Progenitor cell of endocrine pancreas (in vitro differentiated cells): ENCODE measurements at places on chromosomes 13 and 19. TPM values are rescaled to one million over a fixed set of nuclear protein-coding genes. Genes with fewer than 3 reads are reported as not detected.

DNA sequence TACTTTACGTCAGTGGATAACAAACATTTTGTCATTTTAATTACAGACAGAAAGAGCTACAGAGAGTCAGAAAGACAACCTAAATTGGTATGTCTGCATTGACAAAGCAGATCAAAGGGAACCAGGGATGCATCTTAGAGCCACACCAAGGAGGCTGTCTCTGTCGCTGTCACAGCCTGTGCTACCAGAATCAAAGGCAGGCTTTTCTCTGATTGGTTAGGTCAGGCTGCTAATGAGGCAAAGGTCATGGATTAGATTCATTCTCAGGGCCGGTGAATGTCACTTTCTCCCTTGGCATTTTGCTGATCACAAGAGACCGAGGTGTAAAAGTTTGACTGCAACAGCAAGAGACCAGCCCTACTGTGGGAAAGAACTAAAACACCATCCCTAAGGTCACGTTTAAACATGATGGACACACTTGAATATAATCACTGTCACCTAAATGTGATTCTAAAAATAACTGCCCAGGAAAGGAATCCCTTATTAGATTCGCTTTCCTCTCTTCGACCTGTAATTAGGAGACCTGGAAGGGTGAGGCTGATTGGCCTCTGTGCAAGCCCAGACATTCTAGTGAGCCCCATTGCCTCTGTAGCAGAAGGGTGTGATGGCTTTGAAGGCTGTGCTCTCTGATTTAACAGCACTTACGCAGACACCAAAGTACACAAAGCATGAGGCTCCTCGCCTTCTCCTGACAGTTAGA lies 314.4 kb upstream of the NBEA start:
- no peak for DNase-seq

ELSPBP1 gene
- total RNA-seq = not detected in 2 replicates

GRK1 gene
- total RNA-seq = 0.73 and 1.1 TPM in 2 replicates

GAPDHS gene
- not detected in 2 replicates for total RNA-seq

DNA sequence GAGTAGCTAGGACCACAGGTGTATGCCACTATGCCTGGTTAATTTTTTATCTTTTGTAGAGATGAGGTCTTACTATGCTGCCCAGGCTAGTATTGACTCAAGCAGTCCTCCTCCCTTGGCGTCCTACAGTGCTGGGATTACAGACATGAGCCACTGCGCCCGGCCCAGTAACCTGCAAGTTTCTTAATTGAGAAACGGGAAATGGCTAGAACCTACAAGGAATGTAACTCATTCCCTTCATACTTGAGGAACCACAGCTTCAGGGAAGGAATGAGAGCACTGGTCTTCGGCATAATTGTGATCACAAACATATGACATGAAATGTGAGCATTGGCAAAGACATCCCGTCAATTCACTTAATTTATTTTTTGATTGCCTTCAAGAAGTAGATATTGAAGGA lies 157.0 kb downstream of the KLF5 start:
- DNase-seq = no peak

DNA sequence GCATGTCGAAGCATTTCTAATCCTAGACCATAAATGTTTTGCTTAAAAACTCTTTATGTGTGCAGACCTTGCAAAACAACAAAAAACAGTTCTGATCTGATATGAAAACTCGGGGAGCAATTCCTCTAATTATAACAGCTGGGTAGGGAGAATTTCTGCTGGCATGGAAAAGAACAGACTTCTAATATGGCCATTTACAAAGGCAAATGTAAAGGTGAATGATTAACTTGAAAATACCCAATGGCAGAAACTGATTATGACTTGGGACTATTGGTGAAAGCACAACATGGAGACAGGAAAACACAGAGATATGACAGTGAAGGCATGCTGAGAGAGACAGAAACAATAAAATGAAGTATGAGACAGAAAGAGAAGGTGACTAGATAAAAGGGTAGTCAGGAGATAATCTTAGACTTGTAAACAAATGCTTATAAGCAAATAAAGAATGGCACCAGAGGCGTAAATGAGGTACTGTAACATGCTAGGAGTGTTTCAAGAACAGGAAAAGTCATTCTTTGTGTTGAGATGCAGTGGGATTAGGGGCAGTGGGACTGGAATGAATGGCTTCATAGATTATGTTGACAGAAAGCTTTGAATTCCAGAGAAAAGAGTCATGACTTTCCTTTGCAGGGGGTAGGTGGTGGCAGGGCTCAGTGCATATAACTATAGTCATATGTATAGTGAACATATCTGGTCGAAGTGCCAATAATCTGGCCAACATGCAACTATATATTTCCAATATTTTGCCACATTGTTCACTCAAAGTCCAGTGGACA lies 393.0 kb downstream of the ITGBL1 start:
- DNase-seq = no peak

GRCh38 chr19:32924200-32924599 lies 47.6 kb downstream of the CEP89 start:
- DNase-seq = no peak

DNA sequence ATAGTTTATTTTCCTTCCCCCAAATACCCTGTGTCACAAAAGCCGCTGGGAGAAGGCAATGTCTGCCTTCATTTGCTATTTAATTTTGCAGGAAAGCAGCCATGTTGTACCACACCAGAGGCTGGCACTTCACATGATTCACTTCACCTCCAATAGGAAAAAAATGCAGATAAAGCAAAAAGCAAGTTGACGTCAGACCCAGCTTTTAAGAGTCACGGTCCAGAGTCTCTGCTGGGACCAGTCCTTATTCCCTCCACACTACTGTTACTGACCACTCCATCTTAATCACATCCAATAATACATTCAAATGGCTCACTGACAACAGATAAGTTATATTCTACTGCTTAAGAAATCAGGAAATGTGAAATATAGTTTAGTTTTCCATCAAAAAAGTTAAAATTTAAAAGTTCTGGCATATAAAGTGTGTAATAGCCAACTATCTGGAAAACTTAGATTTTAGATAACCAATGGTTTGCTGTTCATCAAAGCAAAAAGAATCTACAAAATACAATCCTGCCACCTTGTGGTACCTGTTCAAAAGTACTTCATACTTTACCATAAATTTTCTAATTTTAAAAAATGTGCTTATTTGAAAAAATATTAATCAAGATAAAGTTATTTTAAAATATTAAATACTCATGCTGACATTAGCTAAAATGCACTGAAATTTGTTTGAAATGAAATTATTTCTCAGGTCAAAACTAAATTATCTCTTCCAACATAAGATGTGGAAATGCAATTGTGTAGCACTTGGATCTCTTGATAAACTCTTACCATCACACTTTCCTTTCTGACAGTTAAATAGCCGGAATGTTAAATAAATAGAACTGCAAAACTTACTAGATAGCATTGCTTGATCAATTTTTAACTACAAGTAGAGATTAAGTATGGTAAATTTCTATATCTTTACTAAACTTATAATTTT lies 97.3 kb downstream of the SERP2 start:
- no peak for DNase-seq

DNA sequence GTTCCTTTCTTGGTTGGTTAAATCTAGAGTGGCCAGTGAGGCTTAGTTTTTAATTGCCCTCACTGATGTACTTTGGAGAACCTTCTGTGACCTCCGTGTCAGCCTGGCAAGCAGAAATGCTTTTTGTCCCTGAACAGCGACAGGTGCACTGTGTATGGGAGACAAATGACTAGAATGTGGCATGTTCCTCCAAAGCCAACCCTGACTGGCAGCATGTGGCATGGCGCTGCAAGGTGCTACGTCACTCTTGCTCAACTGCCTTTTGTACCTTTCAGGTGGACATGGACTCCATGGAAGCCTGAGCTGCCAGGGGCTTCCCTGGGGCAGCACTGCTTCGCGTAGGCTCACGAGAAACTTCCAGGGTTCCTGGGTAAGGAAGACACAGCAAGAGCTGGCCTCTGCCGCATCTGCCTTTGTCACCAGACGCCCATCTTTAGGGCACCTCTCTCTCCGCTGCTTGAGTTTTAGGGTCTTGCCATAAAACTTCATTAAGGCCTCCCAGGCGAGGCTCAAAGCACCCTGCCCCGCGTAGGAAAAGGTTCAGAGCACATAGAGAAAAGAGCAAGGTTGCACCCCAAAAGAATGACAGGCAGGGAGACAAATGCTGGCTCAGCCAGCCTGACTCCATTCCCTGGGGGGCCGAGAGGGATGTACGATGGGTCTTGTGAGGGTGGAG lies 167.1 kb upstream of the SOX1 start:
- no peak for DNase-seq

DNA sequence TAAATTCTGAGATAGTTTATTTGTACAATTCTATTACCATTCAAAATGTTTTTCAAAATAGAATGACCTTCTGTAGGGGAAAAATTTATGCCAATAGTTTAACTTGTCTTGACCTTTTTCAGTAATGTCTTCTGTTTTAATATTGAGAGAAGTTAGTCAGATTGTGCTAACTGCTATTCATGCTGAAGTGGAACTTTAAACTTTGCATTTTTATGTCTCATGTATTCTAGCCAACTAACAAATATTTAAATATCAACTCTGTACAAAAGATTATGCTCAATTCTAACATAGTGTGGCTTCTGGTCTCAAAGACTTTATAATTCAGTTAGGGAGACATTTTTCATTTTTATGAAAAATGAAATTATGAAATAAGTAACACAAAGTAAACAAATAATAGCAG lies 94.2 kb downstream of the WDFY2 start:
- DNase-seq = no peak

DNA sequence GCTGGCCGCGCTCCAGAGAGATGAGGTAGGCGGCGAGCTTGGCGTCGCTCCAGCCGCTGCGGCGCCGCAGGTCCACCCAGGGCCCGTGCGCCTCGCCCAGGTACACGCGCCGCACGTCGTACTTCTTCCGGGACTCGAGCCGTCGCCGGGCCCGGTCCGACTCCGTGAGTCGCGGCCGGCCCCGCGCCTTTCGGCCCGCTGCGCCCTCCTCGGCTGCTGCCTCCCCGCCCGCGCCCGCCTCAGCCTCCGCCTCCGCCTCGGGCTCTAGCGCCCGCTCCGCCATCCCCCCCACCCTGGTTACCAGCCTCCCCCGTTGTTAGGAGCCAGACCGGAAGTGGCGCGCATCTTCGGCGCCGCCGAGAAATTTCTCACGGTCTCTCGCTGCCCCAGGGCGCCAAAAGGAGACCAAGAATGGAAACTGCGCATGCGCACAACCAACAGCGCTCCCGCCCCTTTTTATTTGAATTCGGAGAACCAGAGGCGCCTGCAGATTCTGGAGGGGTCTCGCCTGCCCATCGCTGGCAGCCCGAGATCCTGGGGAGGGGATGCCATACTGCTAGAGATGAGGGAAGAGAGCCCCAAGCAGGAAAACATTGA lies at the start of gene ZNF653:
Gene ZNF653 (minus strand): TSS at position 336 of the 597 bp plus-strand sequence. CDS start 53 bp downstream, at position 283.
- peak; percentile 93 for DNase-seq

DNA sequence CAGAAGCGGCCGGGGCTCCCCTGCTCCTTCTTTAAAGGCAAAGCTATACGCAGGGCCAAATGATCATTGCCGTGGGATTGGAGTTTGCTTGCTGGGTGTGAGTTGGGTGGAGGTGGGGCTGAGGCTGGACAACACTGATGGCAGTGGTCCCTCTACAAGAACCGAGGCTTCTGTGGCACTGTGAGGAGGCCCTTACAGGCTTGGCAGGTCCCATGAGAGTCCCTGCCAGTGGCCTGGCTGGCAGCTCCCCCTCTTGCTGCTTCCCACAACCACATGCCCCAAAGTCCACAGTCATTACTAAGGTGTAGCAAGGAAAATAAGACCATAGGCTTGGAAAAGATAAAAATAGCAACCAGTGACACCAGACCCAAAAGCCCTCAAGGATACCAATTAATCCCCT lies 98.4 kb downstream of the ANKRD10 start:
- DNase-seq = no peak

GRCh38 chr19:17243830-17244617 lies 1.7 kb downstream of the NR2F6 start:
- DNase-seq = peak; percentile 60

DNA sequence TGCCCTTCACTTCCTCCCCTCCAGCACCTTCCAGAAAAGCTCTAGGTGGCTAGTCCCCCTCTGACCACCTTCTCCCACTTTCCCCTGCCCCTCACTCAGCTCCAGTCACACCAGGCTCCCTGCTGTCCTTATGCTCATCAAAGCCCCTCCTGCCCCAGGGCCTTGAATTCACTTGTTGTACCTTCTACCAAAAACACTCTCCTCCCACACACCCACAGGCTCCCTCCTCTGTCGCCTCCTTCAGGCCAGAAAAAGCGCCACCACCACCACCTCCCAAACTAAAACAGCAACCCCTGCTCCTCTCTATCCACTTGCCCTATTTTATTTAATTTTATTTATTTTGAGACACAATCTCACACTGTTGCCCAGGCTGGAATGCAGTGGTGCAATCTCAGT lies 4.8 kb upstream of the CEACAM16 start:
- no peak for DNase-seq

- DNase-seq = no peak
Observed at GRCh38 chr13:37648609-37649008, 50.0 kb upstream of the POSTN start.

DNA sequence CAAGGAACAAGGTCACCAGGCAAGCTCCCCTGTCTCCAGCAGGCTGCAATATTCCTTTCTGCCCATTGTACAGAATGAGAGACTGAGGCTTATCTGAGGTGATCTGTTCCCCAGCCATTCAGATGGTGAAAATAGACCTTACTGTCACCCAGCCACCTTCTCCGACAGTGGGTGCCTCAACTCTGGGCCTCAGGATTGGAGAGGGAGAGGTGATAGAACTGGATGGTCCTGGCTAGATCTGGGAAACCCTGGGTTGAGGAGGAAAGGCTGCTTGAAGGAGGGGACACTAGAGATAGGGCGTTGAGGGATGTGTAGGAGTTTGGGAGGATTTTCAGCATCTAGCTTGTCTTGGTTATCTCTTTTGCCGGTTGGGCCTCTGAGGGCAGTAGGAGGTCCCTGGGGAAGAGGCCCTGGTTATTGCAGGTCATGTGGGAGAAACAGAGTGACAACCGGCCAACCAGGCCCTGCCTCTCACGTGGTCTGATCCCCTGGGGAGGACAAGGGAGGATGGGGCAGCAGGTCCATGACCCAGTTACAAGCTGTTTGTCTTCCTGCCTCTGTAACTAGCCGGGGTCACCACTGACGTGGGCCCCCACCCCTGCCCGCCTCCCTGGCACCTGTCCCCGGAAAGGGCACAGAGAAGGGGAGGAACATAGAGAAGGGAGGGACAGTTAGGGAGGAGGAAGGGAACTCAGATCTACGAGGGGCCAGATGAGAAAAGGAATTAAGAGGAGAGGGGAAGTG lies 8.2 kb downstream of the NFIC start:
- no peak for DNase-seq

GRCh38 chr13:49132479-49133002 lies 87.6 kb upstream of the MLNR start:
- no peak for DNase-seq

- no peak for DNase-seq
Observed at GRCh38 chr19:36215276-36216123, 594 bp downstream of the ZNF146 start.

ZNF296 gene
- total RNA-seq = 1.1 and 1.3 TPM in 2 replicates

GRCh38 chr19:9000933-9001332 lies 9.3 kb downstream of the MUC16 start:
- no peak for DNase-seq
